ENCODE measurements at places on chromosomes 3 and 15.

DNA sequence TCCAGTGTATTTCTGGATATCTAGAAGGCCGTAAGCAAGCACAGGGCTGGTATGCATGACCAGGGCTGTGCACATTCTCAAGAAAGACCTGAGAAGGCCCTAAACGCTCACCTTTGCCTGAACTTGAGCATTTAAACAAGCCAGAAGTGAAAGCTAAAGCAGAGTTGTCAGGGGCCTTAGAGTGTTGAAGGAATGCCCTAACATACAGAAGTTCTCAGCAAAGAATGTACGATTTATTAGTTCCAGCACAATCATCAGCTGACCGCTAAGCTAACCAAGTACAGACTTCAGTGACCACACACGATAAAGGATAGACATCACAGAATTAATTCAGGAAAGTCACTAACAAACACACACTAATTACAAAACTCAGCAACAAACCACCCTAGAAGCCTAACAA is 8.7 kb downstream of the HLTF start:
- DNase-seq: no peak

DNA sequence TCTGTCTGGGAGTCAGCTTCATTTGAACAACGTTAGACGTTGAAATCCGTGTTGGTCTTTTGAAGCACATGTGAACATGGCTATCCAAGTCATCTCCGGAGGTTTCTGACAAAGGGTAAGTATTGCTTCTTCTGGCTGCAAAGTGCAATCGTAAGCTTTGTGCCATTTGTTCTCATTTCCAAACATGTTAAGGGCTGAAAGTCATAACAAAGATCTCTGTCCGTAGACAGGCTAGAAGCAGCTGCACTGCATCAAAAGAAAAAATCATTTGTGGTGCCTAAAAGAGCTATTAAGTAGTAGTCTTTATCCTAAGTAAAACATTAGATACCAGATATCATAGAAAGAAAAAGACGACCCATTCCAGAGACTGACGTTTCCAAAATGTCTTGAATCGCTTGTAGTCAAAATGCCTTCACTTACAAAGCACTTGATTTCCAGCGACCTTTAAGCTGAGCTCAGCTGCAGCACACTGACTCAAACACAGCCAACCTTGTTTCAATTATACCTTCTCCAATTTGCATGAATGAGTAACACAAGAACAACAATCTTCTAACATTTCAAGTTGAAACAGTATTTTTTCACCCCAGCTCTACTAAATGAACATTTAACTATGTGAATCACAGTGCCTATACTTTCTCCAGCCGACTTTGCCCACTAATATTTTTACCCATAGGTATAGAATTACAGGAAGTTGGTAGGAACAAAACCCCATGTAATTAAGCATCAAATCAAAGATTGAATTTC is 76.6 kb downstream of the NEDD4 start:
- DNase-seq: no peak

DNA sequence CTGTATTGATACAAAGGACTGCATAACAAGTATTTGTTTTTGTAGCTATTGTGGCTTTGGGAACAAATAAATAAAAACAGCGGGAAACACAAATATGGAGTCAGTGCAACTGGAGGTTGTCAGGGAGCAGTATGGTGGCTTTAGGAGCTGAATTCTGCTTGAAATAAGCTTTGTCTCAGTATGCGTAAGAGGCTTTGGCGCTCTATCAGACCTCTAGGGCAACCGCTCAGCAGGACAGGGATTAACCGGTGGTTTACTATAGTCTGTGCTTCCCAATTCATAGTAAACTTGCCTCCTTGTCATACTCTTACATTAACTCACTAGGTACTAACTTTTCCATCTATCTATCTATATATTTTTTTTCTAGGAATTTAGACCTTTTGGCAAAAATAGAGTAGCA is 104.6 kb downstream of the ZIC1 start:
- no peak for DNase-seq

- no peak for DNase-seq
Observed at GRCh38 chr3:71302604-71303003, 280.9 kb downstream of the FOXP1 start.

DNA sequence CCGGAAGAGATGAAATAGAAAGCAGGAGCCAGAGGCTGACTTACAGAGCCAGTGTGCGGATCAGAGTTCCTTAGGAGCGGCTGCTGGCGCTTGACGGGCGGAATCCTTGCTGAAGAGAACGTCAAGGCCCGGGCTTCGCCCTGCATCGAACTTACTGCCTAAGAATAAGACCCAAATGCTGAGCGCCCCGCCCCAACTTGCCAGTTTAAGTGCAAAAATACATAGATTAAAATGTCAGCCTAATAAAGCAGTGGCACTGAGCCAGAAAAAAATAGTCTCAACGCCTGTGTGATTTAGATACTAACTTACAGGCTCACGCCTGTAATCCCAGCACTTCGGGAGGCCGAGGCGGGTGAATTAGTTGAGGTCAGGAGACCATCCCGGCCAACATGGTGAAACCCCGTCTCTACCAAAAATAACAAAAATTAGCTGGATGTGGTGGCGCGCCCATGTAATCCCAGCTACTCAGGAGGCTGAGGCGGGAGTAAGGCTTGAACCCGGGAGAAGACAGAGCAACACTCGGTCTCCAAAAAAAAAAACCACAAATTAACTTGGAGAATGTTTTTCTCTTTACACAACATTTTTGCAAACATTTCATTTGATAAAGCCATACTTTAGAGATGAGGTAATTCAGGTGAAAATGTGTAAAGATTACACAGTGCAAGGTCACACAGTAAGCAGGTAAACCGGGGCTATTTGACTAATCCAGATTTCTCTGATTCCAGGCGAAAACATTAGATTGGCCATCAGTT is 1.2 kb upstream of the UBP1 start:
- no peak for DNase-seq

DNA sequence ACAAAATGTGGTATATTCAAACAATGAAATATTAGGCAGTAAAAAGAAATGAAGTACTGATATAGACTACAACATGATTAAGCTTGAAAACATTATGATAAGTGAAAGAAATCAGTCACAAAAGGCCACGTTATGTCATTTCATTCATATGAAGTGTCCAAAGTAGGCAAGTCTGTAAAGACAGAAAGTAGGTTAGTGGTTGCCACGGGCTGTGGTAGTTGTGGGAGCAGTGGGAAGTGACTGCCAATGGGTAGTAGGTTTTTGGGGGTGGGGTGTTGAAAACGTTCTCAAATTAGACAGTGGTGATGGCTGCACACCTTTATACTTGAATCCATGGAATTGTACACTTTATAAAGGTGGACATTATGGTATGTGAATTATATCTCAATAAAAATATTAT is 12.1 kb downstream of the GALNT15 start:
- DNase-seq: no peak

DNA sequence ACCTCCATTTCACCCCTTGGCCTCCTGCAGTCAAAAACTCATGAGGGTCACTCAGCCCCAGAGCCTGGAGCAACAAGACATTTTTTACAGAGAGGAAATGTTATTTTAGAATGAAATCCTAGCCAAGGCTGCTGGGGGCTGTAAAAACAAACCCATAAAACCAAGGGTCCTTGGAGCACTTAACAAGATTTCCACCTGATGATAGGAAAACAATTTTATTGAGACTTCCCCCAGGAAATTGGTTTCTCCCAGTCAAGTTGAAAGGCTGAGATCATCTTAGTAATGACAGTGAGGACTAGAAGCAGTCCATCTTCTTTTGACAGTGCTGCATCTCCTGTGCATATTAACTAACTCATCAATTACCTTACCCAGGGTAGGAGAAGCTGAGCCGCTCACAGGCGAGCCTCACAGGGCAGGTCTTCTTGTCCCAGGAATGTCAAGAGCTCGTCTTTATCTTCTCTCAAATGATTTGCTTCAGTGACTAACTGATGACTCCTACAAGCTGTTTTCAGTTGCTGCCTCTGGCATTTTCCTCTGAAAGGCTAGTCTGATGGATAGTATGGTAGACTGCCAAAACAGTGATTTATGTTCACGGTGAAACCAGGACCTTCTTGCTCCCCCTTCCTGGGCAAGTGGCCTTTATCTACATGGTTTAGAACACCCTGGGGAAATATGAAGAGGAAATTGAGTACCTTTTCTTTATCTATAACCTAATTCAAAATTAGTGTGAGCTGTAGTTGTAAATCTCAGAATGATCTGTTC is 34.6 kb upstream of the AEN start:
- DNase-seq: no peak

DNA sequence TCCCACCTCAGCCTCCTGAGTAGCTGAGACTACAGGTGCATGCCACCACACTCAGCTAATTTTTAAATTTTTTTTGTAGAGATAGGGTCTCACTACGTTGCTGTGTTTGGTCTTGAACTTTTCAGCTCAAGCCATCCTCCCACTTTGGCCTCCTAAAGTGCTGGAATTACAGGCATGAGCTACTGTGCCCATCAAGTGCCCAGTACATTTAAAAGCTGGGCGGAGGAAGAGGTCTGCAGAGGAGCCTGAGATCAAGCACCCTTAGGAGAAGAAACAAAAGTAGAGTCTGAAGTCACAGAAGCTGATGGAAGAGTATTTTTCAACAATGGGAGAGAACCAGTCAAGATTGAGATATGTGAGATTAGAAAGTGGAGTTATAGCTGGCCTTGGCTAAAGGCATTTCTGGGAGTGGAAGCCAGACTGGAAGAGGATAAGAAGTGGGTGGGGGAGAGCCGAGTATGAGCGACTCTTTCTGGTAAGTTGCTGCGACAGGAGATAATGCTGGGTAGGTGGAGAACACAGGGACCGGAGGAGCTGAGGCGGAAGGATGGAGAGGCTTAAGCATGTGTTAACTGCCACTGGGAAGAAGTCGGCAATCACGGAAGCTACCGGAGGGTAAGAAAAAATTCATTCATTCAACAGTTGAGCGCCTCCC is 782 bp upstream of the IREB2 start:
- no peak for DNase-seq

- DNase-seq: no peak
Observed at GRCh38 chr3:186664506-186664905, 1.3 kb upstream of the HRG start.

GRCh38 chr3:128435058-128435457 is 31.6 kb downstream of the DNAJB8 start:
- DNase-seq: no peak

GRCh38 chr15:96064351-96064756 is 266.1 kb upstream of the NR2F2 start:
- DNase-seq: no peak

DNA sequence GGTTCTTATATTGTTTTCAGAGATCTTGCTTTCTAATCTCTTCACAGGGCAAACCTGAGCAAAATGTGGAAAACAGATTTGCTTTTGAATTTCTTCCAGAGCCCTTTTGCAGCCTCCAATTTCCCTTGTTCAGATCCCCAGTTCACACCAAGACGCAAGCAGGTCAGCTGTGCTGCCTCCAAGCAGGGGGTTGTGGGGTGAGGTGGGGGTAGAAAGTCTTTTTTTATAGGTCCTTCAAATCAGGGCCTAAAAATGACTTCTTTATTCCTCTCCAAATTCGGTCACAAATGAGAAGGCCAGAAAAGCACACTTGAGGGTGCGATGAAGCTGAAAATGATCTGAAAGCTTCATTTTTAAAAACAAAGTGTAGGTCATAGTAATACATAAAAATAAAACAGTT is 26.3 kb upstream of the AVEN start:
- DNase-seq: no peak

GRCh38 chr3:187403768-187404288 is 35.6 kb downstream of the RTP4 start:
- DNase-seq: no peak

Measured in pancreas (tissue), 10 donors.